ENCODE measurements at places on chromosomes 16 and 17.
A peak's percentile ranks its signal among the peaks of the same experiment; 100 is the strongest.

DNA sequence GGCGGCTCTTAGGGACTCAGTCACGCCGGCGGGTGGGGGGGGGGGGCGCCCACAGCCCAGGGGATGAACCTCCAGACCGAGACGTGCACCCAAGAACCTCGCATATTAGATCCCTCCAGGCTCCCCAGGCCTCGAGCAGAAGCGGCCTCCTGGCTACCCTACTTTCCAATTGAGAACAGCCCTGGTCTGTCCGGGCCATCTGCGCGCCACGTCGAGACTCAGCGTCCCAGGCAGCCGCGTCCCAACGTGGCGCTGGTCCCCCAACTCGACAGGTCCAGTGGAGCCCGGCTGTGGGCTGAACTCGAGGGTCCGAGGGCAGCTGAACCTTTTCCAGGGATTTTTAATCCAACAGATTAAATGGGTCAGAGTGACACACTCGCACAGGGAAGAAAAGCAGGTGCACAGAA is 2.3 kb upstream of the IRX3 start:
- no peak for DNase-seq
- H3K4me1 ChIP-seq, result no peaks in the 10 kb centered on the region
- no peak overlapping the region for H3K27ac ChIP-seq
- peaks cover 26% of the 10 kb centered on the region for H3K36me3 ChIP-seq
- H3K27me3 ChIP-seq, result no peaks in the 10 kb centered on the region

GRCh38 chr17:81267390-81268067 is 27.6 kb downstream of the SLC38A10 start:
- DNase-seq, result no peak
- no peaks in the 10 kb centered on the region for H3K4me1 ChIP-seq
- no peak overlapping the region for H3K27ac ChIP-seq
- no peaks in the 10 kb centered on the region for H3K27me3 ChIP-seq
- H3K4me3 ChIP-seq, result no peak overlapping the region

DNA sequence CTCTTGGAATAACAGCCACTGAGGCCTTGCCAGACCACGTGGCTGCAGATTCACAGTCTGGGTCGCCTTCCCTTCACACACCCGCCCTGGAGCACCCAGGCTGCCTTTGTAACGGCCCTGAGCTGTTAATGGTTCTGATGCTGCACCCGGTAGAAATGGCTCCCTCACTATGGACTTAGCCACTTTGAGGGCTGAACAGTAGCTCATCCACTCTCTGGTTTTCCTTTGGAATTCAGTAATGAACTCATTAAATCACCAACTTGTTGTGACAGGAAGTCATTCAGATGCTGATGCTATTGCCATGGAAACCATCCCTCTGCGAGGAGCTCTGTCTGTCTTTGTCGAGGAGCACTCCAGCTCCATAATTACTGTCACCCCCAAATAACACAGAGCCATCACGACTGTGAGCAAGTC is 59.2 kb downstream of the CDK5R1 start:
- H3K4me3 ChIP-seq, result no peak overlapping the region
- peaks cover 6% of the 10 kb centered on the region for H3K36me3 ChIP-seq
- DNase-seq, result no peak

DNA sequence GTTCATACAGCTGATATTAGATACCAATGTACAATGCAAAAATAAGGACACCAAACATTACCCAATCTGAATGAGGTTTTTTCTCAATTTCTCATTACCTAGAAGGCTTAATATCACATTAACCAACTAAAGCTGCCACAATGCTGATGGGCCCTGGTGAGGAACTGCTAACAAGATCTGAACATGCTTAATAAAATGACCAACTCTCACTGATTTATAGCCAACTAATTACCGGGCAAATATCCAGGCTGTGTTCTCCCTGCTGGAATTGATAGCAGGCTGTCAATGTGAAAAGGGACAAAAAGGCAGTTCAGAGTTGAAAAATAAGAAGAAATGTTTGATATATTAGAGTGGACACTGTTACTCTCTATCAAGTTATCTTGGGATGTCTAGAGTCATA is 124.6 kb downstream of the TOX3 start:
- no peaks in the 10 kb centered on the region for H3K4me1 ChIP-seq
- H3K27ac ChIP-seq, result no peak overlapping the region
- H3K27me3 ChIP-seq, result no peaks in the 10 kb centered on the region
- H3K36me3 ChIP-seq, result no peaks in the 10 kb centered on the region
- no peak overlapping the region for H3K4me3 ChIP-seq

DNA sequence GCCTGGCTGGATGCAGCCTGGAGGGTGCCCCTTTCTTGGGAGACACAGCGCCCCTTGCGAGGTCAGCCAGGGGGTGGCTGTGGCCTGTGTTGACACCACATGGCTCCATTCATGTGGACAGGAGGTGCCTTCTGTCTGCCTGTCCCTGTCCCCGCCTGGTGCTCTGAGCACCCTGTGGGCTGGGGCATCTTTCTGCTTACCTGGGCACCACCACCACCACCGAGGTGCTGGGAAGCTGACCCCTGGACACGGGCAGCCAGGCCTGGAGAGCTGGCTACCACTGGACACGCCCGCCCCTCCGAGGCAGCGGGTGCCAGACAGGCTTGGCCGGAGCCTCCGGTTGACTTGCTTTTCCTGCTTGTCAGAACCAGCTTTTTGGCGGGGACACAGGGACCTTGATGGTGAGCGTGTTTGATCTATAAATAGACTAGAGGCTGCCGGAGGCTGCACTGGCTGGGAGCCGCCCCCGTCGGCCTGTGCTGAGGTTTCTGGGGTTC is 121.3 kb upstream of the GSE1 start:
- no peaks in the 10 kb centered on the region for H3K27me3 ChIP-seq
- no peak overlapping the region for H3K27ac ChIP-seq
- H3K4me3 ChIP-seq, result no peak overlapping the region

DNA sequence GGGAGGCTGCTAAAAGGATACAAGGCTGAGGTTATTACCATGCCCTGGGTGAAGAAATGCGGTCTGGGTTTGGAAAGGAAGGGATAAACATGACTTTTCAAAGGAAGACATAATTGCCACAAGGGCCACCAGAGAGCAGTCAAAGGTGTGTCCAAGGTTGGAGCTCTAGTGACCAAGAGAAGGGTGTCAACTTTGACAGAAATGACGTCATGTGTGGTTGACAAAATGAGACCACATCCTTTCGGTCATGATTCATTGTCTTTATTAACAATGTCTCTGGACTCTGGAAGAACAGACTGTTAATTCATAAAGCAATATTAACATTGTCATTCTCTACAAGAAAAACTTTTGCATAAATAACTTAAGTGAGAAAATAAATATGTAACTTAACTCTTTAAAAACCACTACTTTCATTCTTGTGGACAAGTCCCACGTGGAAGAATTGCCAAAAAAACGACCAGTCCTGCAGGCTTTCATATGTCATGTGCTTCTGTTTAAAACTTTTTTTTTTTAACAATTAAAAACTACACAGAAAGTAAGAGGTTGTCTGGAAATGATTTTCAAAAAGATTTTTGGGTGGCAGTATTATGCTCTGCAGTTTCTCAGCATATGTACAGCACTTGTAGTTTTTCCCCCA is 5.0 kb downstream of the SOST start:
- peaks cover 14% of the 10 kb centered on the region for H3K4me1 ChIP-seq
- H3K27me3 ChIP-seq, result no peaks in the 10 kb centered on the region
- H3K36me3 ChIP-seq, result no peaks in the 10 kb centered on the region
- DNase-seq, result peak; percentile 11
- no peak overlapping the region for H3K27ac ChIP-seq

GRCh38 chr16:21574372-21574771 is 25.0 kb upstream of the METTL9 start:
- no peak overlapping the region for H3K27ac ChIP-seq
- DNase-seq, result no peak
- H3K27me3 ChIP-seq, result peaks cover 20% of the 10 kb centered on the region

DNA sequence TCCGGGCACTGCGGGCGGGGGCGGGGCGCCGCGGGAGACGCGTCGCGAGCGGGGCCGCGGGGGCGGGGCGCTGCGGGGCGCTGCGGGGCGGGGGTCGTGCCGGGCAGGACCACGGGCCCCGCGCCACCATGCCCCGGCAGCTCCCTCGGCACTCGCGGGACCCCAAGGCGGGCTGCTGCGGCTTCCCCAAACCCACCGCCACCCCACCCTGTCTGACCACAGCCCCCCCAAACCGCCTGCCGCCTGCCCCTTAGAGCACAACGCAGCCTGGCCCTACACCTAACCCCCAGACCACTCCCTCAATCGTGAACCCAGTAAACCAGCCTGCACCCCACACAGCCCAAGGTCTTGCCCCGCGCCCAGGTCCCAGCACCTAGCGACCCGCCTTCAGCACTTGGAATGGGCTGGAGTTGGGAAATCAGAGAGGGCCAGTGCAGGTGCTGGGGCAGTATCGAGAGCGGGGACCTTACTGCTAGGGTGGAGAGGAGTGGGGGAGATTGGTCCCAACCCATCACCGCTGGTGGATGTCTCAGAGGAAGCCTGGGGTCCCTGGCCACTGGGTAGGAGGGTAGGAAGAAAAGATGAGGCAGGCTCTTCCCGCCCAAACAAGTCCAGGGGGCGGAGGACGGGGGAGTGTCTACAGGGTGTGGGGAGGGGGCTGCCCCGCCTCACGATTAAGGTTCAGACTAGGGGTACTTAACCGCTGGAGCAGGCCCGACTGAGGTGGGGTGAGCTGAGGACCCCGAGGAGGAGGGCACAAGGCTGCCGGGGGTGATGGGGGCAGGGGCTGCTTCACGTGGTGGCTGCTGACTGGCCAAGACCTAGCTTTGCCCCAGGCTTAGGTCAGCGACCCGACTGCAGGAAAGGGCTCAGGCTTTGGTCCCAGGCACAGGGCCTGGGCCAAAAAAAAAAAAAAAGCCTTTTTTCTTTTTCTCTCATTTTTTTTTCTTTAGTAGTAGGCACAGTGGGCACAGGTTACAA is 539 bp upstream of the VAMP2 start:
- peaks cover 24% of the 10 kb centered on the region for H3K36me3 ChIP-seq
- H3K27me3 ChIP-seq, result no peaks in the 10 kb centered on the region
- peak overlapping the region; percentile 94 for H3K27ac ChIP-seq
- peak overlapping the region; percentile 78 for H3K4me3 ChIP-seq
- DNase-seq, result no peak

GRCh38 chr16:259226-259625 is 16.5 kb downstream of the RGS11 start:
- H3K27me3 ChIP-seq, result no peaks in the 10 kb centered on the region
- peaks cover 77% of the 10 kb centered on the region for H3K36me3 ChIP-seq
- H3K4me3 ChIP-seq, result no peak overlapping the region
- no peak for DNase-seq
- H3K27ac ChIP-seq, result no peak overlapping the region

DNA sequence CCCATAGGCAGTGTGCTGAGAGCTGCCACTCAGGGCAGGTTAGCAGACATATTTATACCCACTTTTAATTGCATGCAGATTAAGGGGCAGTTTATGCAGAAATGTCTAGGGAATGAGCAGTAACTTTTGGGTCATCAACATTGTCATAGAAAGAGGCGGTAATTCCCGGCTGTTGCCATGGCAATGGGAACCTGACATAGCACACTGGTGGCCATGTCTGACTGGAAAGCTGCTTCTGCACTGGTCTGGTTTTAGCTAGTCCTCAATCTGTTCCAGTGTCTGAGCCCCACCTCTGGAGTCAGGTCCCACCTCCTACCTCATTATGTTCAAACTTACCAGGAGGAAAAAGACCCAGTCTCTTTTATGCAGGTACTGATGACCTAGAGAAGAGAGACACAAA is 31.5 kb upstream of the TNRC6C start:
- H3K4me3 ChIP-seq, result no peak overlapping the region
- H3K27ac ChIP-seq, result no peak overlapping the region
- H3K27me3 ChIP-seq, result peaks cover 85% of the 10 kb centered on the region
- no peak for DNase-seq

GRCh38 chr16:19127674-19128131 is 13.9 kb downstream of the ITPRIPL2 start:
- no peak overlapping the region for H3K27ac ChIP-seq
- no peak for DNase-seq
- H3K27me3 ChIP-seq, result no peaks in the 10 kb centered on the region

DNA sequence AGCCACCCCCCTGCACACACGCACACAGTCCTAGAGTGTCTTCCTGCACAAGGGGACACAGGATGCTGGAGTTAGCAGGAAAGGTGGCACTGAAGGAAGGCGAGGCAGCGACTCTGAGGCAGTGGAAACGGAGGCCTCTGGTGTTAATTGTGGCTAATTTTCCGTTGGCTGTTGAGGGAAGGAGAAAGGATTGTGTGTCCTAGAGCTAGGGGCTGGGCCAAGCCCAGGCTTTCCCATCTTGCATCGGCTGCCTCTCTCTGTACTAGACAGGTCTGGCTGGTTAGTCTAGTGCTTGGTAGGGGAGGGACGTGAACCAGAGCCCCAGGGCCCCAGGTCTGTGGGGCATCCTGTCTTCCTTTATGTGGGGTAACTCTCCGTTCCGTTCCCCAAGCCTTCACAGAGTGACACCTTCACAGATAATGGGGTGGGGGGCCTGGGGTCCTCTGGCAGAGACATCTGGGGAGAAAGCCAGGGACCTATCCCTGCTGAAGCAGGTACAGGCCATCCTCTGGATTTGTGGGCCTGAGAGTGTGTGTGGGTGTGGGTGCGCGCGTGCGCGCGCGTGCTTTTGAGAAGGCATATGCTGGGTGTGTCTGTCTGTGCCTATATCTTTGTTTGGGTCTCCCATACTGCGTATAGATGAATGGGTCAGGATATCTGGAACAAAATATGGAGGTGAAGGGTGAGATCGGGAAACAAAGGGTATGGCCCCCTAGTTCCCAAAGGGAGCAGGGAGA is at the start of gene CHD3:
CHD3 (plus strand) TSS at position 606 of the 737 bp plus-strand sequence. CDS start 212 bp downstream, outside the sequence.
- H3K4me3 ChIP-seq, result no peak within 1 kb of the TSS
- no peaks in the 10 kb centered on the region for H3K27me3 ChIP-seq
- DNase-seq, result peak; percentile 18
- H3K36me3 ChIP-seq, result peaks cover 38% of the 10 kb centered on the region
- H3K27ac ChIP-seq, result no peak within 1 kb of the TSS
- H3K4me1 ChIP-seq, result no peaks in the 10 kb centered on the region

GRCh38 chr16:26983426-26983825 is 83.3 kb upstream of the C16orf82 start:
- no peak overlapping the region for H3K27ac ChIP-seq
- DNase-seq, result no peak
- no peaks in the 10 kb centered on the region for H3K36me3 ChIP-seq
- H3K4me3 ChIP-seq, result no peak overlapping the region

- no peaks in the 10 kb centered on the region for H3K27me3 ChIP-seq
- DNase-seq, result no peak
- H3K4me1 ChIP-seq, result peaks cover 1% of the 10 kb centered on the region
- H3K4me3 ChIP-seq, result no peak overlapping the region
- H3K36me3 ChIP-seq, result no peaks in the 10 kb centered on the region
- no peak overlapping the region for H3K27ac ChIP-seq
Measured at GRCh38 chr17:7552621-7553051, 3.8 kb downstream of the TNFSF12 start.
